CD4-positive, alpha-beta memory T cell (primary cell): ENCODE measurements at places on chromosomes 7 and 10. TPM values are rescaled to one million over a fixed set of nuclear protein-coding genes. Genes with fewer than 3 reads are reported as not detected.

DNA sequence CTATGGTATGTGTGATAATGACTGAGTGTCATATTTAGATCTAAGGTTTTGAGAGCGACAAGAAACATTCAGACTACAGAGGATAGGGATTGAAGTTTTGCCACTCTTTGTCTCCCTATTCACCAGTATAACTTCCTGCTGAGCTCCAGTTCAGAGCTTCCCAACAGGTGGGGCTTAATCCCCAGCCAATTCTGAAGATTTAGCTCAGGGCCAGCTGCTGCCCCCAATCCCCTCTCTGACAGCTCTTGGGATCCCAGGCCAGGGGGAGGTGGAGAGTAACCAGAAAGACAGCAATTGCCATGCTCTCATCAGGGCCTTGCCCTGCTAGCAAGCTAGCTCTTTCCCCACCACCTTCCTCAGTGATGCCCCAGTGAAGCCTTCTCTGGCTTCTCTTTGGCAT, 57.8 kb downstream of the TRIL start:
- DNase-seq: no peak
- H3K4me1 ChIP-seq: no peaks in the 10 kb centered on the region

DNA sequence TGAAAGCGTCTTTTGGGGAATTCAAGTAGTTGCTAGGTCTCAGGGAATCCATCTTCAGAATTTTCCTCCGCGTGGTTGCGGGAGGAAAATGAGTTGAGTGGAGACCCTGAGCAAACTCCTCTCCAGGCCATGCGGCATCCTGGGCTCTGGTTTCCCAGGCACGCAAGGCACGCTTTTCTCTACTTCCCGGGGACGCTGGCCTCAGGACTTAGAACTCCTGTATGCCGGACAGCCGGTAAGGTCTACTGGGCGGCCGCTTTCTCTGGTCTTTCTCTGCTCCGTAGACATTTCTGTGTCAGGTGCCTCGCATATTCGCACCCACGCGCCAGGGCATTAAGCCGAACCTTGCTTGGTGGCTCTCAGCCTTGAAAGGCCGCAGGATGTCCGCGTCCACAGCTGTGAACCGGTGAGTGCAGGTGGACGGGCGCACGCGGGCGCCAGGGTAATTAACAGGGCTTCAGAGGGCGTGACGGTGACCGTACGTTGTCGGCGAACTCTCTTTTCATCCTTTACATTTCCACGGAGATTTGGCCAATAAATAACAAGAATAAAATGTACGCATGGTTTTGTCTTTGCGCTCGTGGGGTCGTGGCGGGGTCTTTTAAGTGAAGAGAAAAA, 992 bp upstream of the RBM20 start:
- peak overlapping the region; percentile 39 for H3K4me3 ChIP-seq
- peaks cover 45% of the 10 kb centered on the region for H3K27me3 ChIP-seq

OR2A25 gene
- polyA plus RNA-seq: not detected

LRGUK gene
- not detected for polyA plus RNA-seq

DNA sequence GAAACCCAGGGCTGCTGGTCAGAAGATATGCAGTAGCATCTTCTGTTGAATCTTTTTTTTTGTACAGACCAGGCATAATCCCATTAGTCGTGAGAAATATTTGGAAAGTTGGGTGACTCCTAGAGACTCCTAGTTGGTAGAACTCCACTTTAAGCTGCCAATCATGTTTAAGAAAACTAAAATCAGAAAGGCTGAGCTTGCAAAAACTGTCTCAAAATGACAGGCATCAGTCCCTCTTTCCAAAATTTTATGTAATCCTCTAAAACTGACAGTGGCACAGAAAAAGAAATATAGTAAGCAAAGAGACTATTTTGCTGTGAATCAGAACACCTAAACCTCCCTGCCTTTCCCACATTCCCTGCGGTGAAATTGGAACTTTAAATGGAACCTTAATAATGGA, 568.5 kb downstream of the CCSER2 start:
- H3K4me1 ChIP-seq: no peaks in the 10 kb centered on the region
- no peaks in the 10 kb centered on the region for H3K27me3 ChIP-seq
- H3K36me3 ChIP-seq: no peaks in the 10 kb centered on the region
- DNase-seq: no peak
- H3K4me3 ChIP-seq: no peak overlapping the region

GRCh38 chr7:74526780-74527179, 73.1 kb downstream of the GTF2IRD1 start:
- H3K4me1 ChIP-seq: no peaks in the 10 kb centered on the region
- no peaks in the 10 kb centered on the region for H3K27me3 ChIP-seq
- DNase-seq: no peak
- no peak overlapping the region for H3K27ac ChIP-seq

DNA sequence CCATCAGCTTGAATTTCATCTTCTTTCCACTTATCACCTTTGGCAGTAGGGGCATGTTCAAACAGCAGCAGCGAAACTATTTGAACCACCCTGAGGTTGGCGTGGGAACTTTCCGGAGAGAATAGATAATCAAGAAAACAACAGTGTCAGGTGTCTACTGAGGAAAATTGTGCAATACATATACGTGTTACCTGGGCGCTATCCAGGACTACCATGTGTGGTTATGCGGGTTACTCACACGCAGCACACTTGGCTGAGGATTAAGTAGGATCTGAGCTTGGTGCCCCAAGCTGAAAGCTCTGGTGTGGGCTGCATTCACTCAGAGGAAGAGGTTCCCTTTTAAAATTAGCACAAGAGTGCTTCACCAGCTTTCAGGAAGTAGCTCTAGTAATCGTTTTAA, 8.8 kb upstream of the ABI1 start:
- no peaks in the 10 kb centered on the region for H3K36me3 ChIP-seq
- no peaks in the 10 kb centered on the region for H3K27me3 ChIP-seq
- H3K27ac ChIP-seq: no peak overlapping the region
- no peak overlapping the region for H3K4me3 ChIP-seq

GRCh38 chr10:34305189-34305588, 509.9 kb downstream of the PARD3 start:
- H3K4me3 ChIP-seq: no peak overlapping the region
- no peaks in the 10 kb centered on the region for H3K4me1 ChIP-seq
- H3K27me3 ChIP-seq: no peaks in the 10 kb centered on the region

DNA sequence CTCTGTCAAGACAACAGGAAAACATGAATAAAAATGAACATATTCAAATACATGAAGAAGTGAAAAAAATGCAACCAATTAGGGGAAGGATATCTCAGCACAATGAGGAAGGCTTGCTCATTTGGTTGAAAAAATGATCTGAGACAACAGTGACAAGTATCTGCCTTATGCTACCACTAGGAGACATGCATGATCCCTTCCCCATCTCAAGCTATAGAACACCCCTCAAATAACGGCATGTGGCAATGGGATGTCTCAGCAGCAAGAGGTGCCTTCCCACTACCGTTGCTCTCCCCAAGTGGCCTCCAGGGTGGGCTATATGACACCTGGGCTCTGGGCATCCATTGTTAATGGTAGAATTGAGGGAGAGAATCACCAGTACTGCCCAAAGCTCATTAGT, 98.1 kb upstream of the RSU1 start:
- no peak for DNase-seq
- no peak overlapping the region for H3K4me3 ChIP-seq
- H3K4me1 ChIP-seq: no peaks in the 10 kb centered on the region
- H3K27me3 ChIP-seq: no peaks in the 10 kb centered on the region

DNA sequence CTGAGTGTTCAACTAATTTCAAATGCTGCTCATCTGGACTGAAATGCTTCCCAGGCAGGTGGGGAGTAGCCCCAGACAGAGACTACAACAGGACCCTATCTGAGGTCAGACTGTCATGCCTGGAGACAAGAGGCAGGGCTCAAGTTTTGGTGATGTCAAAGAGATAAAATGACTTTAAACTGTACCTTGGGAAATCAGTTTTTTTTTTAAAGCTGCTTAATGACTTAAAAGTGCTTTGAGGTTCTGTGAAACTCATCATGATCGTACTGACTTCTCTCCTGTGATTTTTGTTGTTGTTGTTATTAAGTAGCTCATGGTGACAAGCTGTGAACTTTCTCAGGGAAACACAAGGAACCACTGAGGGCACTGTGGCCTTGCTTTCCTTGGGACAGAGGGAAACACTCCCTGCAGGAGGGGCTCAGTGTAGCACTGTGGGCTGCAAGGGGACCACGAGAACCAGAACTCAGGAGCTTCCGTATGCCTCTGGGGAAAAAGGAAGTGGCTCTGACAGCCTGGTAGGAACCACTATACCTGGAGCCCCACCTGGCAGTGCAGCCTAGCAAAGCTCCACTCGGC, 9.5 kb downstream of the HIPK2 start:
- H3K36me3 ChIP-seq: no peaks in the 10 kb centered on the region
- no peak overlapping the region for H3K4me3 ChIP-seq
- DNase-seq: peak; percentile 36
- no peaks in the 10 kb centered on the region for H3K27me3 ChIP-seq
- peak overlapping the region; percentile 56 for H3K27ac ChIP-seq
- H3K4me1 ChIP-seq: peaks cover 64% of the 10 kb centered on the region
